Activated T-cell treated with anti-CD3 and anti-CD28 coated beads, Interleukin-2, amount 50 U/mL, for 72 hours (primary cell): ENCODE measurements at places on chromosomes 4 and X.

GRCh38 chrX:57313583-57314215 is 27.2 kb downstream of the FAAH2 start:
- no peak for DNase-seq

GRCh38 chr4:186887291-186887700 is 163.6 kb upstream of the FAT1 start:
- no peak for DNase-seq

GRCh38 chrX:16496175-16496574 is 153.8 kb upstream of the S100G start:
- DNase-seq: no peak

GRCh38 chrX:34218063-34218462 is 85.9 kb upstream of the FAM47A start:
- DNase-seq: no peak

GRCh38 chr4:68907245-68907644 is 44.4 kb downstream of the UGT2A3 start:
- no peak for DNase-seq

DNA sequence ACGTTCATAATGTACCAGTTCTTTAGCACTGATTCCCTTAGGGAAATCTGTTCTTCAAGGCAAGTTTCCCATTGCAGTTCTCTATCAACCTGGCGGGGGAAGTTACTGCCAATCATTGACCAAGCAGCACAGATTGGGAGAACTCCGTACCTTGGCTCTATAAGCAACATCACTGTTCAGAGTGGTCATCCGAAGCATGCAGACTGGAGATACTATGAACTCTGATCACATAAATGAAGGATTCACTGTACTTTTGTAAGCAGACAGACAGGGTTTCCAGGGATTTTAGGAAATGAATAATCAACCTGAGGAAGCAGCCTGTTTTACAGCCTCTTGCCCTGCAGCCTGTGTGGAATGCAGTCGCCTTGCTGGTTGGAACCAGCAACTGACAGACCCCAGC is 63.8 kb upstream of the WWC2 start:
- DNase-seq: no peak

DNA sequence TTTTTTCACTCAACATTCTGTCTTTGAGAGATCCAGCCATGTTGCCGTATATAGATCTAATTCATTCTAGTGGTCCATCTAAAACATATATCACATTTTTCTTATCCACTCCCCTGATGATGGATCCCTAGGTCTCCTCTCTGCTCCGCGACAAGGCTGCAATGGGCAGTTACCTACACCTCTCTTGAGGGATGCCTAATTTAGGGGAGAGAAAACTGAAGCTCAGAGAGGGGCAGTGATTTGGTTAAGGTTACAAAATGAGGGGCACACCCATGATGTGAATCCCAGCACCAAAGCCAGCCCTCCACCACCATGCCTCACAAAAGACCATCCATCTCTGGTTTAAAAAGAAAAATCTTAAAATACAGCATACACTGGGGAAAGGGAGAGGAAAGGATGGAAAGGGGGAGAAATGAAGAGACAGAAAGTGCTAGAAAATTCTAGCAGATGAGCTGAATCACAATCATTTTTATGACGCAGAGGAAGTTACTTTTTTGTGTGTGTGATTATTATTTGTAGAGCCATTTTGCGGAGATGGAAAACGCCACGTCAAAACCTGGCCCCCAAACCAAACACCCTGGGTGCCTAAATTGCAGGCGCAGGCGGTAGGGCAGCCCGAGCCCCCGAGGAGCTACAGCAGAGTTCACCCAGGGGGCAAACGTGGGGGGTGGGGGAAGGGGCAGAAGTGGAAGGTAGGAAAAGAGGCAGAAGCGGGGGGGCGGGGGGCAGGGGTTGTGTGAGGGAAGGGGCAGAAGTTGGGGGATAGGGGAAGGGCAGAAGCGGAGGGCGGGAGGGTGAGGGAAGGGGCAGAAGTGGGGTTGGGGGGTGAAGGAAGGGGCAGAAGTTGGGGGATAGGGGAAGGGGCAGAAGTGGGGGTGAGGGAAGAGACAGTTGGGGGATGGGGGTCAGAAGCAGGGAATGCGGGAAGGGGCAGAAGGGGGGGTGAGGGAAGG is 1.3 kb upstream of the TSPYL2 start:
- no peak for DNase-seq

GRCh38 chr4:136002316-136002715 is 1530.0 kb downstream of the PCDH18 start:
- no peak for DNase-seq

DNA sequence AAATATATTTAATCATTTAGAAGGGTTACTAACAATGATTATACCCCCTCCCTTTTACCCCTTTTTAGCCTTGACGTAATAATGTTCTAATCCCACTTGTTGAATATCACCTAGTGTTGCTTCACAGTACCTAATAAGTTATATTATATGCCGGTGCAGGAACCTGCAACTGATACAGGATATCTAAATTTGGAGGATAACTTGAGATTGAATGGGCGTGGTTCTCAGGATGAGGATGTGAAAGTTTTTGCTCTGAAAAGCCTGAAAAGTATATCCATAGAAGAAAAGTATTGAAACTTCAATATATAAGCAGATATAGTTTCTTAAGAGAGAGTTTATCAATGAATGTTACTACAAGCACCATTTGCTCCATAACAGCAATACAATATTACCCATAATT is 59.8 kb downstream of the ZNF711 start:
- no peak for DNase-seq

GRCh38 chr4:37365888-37366287 is 121.3 kb downstream of the NWD2 start:
- no peak for DNase-seq

DNA sequence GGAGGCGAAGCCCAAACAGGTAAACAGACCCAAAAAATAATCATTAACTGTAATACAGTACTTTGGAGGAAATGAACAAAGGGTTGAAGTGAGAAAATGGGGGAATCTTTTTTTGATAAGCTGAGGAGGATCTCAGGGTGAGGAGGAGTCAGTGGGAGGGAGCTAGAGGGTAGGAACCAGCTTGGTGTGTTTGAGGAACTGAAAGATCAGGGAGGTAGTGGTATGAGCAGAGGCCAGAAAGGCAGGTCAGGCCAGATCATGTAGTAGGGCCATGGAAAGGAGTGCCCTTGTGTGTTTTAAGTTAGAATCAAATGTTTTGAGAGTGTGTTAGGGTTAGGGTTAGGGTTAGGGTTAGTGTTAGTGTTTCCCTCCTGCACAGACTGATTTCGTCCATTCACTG is 48.8 kb downstream of the PPP2R2C start:
- no peak for DNase-seq

DNA sequence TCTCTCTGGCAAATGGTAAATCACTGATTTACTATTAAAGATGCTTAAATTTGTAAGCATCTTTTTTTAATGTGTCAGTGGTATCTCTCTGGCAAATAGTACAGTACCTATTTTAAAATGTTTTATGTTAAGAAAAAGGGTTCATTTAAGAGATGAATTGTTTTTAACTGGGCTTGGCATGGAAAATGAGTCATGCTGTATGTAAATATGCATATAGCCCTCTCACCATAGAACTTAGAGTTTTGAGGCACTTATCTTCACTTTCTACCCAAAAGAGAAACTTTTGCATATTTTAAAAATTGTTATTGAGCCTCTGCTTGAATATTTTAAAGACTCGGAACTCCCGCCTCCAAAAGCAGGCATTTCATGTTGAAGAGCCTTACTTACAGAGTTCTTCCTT is 37.9 kb downstream of the KLHL34 start:
- no peak for DNase-seq

DNA sequence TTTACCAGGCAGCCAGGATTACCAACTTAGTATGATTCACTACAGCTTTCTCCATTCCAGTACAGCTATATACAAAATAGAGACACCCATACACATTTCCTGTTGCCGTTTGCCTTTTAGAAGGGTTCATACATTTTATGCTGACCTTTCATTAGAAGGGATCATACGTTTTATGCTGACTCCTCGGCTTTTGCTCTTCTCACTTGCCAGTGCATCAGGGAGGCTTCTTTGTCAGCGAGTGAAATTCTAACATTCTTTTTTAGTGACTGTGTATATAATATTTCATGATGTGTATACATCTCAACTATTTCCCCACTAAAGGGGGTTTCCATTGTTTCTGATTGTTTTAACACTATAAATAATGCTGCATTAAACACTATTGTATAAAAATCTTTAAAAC is 552.6 kb downstream of the TRIML1 start:
- no peak for DNase-seq

GRCh38 chrX:70133303-70134115 is at the start of gene IGBP1:
IGBP1 (plus strand) TSS chrX:70133447; CDS start chrX:70133948, 501 bp downstream.
- DNase-seq: peak; percentile 78

DNA sequence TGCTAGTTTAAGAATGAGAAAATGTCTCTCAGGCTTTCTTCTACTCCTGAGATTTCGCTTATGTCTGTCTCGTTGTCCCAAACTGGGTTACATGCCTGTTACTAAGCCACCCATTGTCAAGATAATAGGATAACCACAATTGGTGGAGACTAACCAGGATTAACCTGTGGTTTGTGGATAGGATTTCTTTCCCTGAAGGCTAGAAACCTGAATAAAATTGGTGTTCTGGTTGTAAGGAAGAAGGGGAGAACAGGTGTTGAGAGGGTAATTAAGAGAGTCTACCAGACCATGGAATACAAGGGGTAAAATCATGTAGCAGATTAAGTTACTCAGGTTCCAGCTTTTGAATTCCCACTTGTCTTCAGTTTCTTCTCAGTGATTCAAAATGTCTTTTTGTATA is 225.4 kb downstream of the CPE start:
- DNase-seq: no peak

- DNase-seq: no peak
These were observed 183.3 kb downstream of the SH3KBP1 start for GRCh38 chrX:19704132-19704531.

DNA sequence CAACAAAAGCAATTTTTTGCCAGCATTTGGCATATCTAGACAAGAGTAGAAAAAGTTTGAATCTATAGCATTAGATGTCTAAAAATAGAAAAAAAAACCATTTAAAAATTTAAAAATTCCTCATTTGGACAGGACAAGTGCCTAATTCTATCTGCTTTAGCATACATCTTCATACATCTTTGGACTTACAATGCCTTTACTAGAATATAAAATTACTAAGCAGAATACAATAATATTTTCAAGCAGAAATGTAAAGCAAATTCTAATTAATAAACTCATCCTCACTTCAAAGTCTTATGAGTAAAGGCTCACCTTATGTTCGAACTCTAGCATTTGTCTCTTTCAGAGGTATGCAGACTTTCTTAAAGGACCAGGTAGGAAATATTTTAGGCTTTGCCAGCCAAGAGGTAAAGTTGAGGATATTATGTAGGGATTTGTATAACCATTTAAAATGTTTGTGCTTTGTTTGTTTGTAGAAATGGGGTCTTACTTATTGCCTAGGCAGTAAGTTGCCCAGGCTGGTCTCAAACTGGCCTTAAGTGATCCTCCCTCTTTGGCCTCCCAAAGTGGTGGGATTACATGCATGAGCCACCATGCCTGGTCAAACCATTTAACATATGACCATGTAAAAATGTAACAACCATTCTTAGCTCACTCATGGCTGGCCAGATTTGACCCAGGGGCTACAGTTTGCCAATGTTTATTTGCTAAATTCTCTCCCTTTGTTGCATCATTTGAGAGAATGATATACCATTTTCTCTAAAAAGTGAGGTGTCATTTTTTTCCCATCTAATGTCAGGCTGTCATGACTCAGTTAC is 29.1 kb downstream of the UGDH start:
- DNase-seq: no peak

- no peak for DNase-seq
These were observed 97.8 kb downstream of the SHROOM3 start for GRCh38 chr4:76532805-76533204.

DNA sequence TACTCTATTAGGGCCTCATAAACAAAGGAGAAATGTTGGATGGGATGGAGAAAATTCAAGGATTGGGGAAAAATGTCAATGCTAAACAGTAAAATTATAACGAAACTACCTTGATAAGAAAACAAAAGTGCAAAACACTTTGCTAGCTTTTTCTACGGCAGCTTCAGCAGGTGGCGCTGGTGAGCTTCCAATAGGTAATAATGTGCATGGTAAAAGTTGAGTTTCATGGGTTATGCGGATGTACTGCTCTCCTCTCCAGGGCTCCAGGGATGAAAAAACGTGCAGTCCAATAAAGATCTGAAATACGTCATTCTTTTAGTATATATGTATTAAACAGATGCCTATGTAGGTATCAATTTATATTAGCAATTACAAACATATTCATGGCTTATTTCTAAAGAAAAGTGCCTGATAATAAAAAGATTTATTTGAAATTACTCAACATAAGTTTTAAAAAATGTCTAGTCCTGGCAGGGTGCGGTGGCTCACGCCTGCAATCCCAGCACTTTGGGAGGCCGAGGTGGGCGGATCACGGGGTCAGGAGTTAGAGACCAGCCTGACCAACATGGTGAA is 239.6 kb downstream of the GRXCR1 start:
- peak; percentile 42 for DNase-seq

DNA sequence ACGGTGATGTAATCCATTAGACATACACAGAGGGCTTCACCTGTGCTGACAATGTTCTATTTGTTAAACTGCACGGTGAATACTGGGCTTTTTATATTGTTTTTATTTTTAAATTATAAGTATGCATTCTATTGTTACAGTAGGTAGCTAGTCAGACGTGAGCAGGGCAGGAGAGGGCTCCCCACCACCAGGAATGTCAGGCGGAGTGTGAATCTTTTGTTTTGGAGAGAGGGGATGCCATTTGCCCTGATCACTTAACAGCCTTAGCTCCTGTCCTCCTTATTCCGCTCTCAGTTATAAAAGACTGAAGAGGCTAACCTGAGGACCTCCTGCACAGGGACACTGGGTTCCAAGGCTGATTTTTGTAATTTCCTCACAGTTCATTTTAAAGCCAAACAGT is 151.6 kb upstream of the TAPT1 start:
- no peak for DNase-seq

- no peak for DNase-seq
These were observed 99.8 kb downstream of the PPA2 start for GRCh38 chr4:105374071-105374470.

- no peak for DNase-seq
These were observed 1540.2 kb downstream of the ADGRL3 start for GRCh38 chr4:62740296-62740695.

- DNase-seq: no peak
These were observed 14.7 kb upstream of the C1QTNF7 start for GRCh38 chr4:15413010-15413622.

GRCh38 chrX:102765809-102766208 is 45.3 kb downstream of the GPRASP3 start:
- no peak for DNase-seq

DNA sequence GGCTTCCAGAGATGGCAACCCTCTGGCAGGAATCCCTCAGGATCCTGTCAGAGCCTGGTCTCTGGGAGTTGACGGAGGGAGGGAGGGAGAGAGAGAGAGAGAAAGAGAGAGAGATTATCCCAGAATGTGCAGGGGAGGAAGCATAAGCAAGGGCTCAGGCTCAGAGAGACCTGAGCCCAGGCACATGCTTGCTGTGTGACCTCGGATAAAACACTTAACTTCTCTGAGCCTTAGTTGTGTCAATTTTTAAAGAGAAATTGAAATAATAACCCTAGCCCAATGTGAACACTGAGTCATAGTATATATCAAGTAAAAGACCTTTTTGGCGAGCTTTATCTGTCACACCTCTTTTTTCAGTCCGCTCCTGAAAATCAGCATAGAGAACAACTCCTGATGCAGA is 473 bp upstream of the USP51 start:
- DNase-seq: no peak
